ENCODE measurements at places on chromosomes 5 and 9. TPM values are rescaled to one million over a fixed set of nuclear protein-coding genes. Genes with fewer than 3 reads are reported as not detected.
A peak's percentile ranks its signal among the peaks of the same experiment; 100 is the strongest.

DNA sequence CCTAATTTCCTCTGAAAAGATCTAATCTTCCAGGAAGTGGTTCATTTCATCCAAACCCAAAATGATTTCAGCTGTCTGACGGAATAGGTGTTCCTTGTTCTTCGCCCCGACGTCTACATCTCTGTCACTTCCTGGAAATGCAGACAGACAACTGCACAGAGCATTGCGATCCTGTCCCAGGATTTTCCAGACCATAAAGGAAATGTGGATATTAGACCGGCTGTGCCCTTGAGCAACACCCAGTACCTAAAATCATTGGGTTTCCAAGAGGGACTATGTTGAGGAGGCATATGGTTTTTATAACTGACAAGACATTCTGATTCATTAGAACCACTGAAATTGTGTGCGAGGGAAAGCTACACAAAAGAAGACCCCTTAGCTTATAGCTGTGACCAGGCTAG is 74.2 kb downstream of the MSX2 start:
- DNase-seq: peak; percentile 60

DNA sequence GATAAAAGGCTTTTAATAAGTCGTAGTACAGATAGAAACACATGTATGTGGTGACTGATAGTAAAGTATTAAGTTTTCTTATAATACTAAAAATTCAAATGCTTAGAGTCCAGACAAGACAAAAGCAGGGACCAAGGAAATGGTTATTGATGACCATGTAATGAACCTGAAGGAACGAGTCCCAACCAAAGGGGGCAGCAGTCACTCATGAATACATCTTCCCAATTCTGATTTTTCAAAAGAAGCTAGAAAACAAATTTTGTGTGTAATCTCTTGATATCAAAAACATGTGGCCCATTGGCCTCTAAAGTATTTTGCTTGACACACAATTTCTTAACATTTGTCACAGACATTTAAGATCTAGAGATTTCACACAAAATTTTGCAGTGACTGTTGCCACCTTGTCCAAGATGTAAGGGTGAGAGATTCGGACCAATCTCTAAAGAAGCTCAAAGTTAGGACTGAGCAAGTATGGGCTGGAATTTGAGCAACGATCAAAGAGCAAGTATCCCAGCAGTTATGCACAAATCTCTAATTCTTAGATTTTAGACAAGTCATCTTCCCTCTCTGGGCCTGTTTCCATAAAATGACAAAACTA is 66.8 kb downstream of the ARL15 start:
- DNase-seq: peak; percentile 23

GRCh38 chr5:198516-199196 is 7.4 kb downstream of the LRRC14B start:
- DNase-seq: no peak

- peak; percentile 55 for DNase-seq
Measured at GRCh38 chr9:88593537-88594185, 58.7 kb downstream of the NXNL2 start.

DNA sequence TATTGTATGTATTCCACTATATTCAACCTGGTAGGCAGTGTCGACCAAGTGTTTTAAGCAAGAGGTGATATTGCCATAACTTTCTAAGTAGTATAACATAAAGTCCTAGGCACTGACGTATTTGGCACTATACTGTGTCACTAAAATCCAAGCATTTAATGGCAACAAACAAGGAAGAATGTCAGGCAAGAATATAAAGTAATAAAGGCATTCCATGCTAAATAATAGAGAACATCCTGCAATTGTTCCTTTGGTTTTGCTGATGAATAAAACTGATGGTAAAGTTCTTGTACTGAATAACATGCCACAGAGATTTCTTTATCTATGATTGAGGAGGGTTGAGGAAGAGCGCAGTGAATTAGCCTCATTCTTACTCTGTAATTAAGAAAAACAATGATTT is 256.9 kb downstream of the HINT1 start:
- no peak for DNase-seq

DNA sequence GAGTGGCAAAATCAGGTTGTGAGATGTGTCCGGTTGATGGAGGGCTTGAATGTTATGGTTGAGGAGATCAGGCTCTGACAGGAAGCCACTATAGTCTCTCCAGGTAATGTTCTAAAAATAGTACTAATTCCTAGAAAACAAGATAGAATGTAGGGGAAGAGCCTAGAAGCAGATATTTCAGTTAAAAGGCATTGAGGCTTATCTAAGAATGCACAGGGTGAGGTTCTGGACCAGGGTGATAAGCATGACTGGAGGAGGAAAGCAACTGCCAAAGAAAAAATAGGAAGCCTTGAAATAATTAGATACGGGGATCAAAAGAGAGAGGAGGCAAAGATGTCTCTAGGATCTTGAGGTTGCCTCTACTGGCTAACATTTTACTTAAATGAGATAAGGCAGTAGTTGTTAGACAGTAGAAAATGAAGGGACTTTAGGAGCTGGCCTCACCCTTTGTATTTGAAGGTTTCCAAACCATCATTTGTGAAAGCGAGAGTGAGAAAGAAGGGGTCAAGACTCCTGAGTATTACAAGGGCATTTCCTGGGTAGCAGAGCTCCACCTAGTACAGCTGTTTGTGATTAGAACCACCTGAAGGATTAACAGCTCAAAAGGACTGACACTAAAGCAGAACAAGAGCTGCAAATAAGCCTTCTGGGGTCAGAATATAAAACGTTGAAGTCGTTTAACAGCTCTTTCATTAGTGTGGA is 15.4 kb upstream of the ARL15 start:
- DNase-seq: no peak

GRCh38 chr9:130443840-130444492 is 795 bp upstream of the ASS1 start:
- no peak for DNase-seq

GRCh38 chr5:35668319-35668718 is 50.7 kb downstream of the SPEF2 start:
- DNase-seq: no peak

GRCh38 chr5:107422494-107422893 is 248.2 kb downstream of the EFNA5 start:
- DNase-seq: no peak

- no peak for DNase-seq
Measured at GRCh38 chr5:2762744-2763532, 11.5 kb upstream of the IRX2 start.

- DNase-seq: peak; percentile 46
Measured at GRCh38 chr9:79362100-79363081, 209.4 kb upstream of the TLE4 start.

DNA sequence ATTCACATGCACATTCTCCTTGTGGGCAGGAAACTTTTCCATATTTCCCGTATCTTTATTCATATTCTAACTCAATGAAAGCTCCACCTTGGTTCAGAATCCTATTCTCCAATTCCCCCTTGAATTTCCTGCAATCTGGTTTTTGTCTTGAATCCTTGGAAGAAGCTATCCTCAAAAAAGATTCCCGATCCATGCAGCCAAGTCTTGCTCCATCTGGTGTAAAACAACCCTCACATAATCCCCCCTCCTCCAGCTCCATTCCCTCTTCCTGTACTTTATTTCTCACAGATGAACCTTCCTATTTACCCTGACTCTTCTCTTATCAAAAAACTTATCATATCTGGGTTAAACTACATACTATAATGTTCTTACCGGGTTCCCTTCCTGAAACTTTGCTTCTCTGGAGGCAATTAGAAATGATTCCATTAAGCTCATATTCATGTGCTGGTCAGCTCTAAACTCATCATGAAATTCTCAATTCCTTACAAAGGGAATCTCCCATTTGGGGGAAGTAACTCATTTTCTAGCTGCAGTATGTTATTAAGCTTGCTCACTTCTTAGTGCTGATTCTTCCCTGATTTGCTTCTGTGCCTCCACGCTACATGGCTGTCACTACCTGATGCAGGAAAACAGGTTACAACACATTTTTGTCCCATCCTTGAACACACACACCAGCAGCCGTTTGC is 81.7 kb downstream of the GNAQ start:
- no peak for DNase-seq

- no peak for DNase-seq
Measured at GRCh38 chr5:133405275-133406034, 206.9 kb downstream of the FSTL4 start.

- no peak for DNase-seq
Measured at GRCh38 chr9:136182850-136183422, 22.0 kb downstream of the LHX3 start.

DNA sequence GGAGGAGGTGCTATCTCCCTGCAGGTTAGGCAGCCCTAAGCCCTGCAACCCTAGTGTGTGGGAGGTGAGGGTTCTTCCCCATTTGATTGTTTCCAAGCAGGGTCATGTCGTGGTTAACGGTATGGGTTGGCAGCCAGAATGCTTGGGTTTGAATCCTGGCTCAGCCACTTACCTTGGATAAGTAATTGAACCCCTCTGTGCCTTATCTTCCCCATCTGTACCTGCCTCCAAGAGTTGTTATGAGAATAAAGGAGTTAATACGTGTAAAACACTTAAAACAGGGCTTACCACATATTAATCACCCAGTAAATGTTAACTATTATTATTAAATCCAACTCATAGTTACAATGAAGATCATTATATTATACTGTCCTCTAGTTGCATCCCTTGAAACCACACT is 52.2 kb upstream of the SPATA31E1 start:
- no peak for DNase-seq

- no peak for DNase-seq
Measured at GRCh38 chr5:142615948-142616347, 69.9 kb downstream of the FGF1 start.

GRCh38 chr9:130681769-130682420 is 11.7 kb upstream of the EXOSC2 start:
- no peak for DNase-seq

GRCh38 chr9:31597977-31598376 is 786.5 kb upstream of the ACO1 start:
- DNase-seq: peak; percentile 86

DNA sequence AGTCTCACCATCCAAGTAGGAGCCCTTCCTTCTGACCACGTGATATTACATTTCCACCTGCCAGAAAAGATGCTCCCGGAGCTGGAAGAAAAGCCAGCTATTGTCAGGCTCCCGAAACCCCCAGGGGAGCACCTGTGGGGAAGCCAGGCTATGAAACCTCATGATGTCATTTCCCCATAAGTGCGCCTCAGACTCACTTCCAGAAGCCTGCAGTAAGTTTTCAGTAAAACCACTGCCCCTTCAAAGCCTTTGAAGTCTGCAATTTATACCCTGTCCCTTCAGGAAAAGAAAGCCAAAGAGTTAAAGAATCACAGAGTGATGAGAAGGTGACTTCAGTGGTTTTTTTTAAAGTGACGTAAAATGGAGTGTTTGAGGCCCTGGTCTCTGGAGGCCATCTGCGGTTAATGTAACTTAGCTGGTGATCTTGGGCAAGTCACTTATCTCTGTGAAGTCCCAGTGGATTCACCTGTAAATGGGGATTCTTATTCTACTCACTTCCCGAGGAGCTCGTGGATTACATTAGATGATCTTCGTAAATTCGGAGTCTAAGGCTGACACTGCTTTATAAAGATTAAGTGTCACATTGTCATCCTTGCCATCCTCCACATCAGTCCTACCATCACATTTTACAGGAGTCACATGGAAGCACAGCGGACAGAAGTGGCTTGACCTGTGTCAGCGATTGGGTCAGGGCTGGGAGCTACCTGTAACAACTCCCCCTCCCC is 2.6 kb upstream of the SEMA6A start:
- DNase-seq: no peak

DNA sequence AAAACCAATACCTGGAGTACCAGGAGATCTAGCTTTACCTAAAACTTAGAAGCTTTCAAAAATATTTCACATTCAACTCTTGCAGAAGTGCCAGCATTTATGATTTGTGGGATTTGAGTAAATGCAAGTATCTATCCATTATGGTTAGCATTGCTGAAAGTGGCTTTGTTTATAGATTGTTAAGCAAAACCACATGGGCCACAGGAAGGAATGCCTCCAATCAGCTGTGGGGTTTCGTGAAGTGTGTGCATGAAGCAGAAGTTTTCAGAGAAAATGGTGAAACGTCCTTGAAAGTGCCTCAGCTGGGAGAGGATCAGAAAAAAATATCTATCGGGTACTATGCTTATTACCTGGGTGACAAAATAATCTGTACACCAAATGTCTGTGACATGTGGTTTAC is 4.2 kb downstream of the LECT2 start:
- no peak for DNase-seq

DNA sequence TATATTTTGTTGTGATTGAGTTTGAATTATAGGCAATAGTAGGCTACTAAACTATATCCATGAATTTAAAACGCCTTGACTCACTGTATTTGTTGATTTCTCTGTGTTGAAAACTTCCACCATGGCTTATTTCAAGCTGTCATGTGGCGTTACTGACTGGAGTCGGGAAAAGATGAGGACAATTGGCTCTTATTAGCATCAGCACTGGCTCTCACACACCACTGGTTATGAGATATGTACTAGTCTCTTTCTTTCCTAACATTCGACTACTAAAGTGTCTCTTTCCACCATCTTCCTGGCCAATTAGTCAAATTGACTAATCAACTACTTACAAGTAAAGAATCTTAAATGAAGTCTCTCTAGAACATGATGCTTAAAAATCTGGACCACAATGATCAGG is 9.1 kb upstream of the DAB2 start:
- no peak for DNase-seq

DNA sequence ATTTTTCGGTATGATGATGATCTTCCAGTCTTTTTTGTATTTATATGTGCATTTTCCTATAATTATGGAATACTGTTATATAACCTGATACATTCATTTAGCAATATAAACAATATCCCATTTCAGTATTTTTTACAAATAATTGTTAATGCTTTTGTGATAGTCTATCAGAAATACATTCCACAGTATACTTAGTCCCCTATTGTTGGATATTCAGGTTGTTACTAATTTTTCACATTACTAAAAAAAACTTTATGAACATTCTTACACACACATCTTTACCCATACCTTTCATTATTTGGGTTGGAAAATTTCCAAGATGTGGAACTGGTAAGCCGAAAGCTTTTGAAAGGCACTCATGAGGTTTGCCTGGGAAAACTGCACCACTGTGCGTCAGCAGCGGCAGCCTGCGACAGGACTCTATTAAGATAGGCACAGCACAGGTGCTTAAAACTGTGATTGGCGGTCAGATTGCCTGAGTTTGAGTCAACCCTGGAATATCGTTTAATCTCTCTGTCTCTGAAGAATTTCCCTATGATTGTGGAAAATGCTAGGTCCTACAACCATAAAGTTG is 147.5 kb upstream of the ERCC6L2 start:
- DNase-seq: no peak

- DNase-seq: no peak
Measured at GRCh38 chr9:36031774-36032555, 4.7 kb upstream of the RECK start.

The RRAGA gene
- total RNA-seq: 35.5 TPM

The PCDHGC3 gene
- 46.6 TPM for total RNA-seq

The PLK2 gene
- 541 TPM for total RNA-seq

The OTULINL gene
- 5.7 TPM for total RNA-seq

The WNT8A gene
- not detected for total RNA-seq

The DOK3 gene
- 1.7 TPM for total RNA-seq

The NTRK2 gene
- not detected for total RNA-seq

The CDC25C gene
- total RNA-seq: 25.4 TPM

The C9orf72 gene
- total RNA-seq: 7.5 TPM

The MCTP1 gene
- total RNA-seq: 15.7 TPM

The RFK gene
- total RNA-seq: 64.3 TPM

The GABRA1 gene
- total RNA-seq: not detected
